Panc1 (cell line): ENCODE measurements at places on chromosomes 2 and 18.

GRCh38 chr2:100292022-100292580, 30.2 kb downstream of the LONRF2 start:
- DNase-seq: peak; percentile 42

DNA sequence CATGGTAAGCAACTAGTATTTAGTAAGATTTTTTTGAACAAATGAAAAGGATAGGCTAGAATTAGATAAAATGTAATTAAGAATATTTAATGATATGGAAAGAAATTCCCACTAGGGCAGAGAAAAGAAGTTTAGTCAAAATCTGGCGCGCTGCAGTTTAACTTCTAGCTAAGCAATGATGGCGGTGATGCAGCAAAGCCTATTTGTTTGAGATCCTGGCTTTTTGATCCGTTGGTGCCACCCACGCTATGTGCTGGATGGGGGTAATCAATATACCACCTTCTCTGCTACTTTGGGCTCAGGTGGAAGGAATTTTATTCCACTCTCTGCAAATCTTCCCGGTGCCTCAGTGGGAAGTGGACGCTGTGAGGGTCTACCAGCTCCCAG, 421 bp upstream of the FAM171B start:
- DNase-seq: no peak

- DNase-seq: no peak
Measured at GRCh38 chr18:48682768-48683167, 143.9 kb downstream of the CTIF start.

GRCh38 chr2:189437926-189438325, 3.3 kb upstream of the WDR75 start:
- DNase-seq: no peak

DNA sequence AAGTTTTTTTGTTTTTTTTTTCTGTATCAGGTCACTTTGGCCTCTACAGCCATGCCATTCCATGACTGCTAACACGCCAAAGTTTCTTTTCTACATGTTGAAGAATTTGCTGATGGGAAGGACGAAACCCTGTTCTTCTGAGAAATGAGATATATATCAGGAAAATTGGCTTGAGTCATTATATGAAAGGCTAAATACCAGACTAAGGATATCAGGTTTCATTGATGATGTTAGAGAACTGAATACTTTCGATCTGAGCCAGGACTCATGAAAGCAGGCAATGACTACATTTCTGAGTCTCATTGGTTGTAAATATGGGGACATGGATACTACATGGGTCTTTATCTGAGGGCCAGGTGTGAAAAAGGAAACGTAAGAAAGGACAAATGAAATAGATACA, 181.4 kb downstream of the OSR1 start:
- DNase-seq: no peak

GRCh38 chr2:96470636-96471035, 34.5 kb downstream of the NEURL3 start:
- DNase-seq: no peak

- no peak for DNase-seq
Measured at GRCh38 chr18:61400716-61401115, 67.5 kb downstream of the CDH20 start.

GRCh38 chr2:27264753-27265535, 2.1 kb upstream of the SLC30A3 start:
- DNase-seq: no peak

DNA sequence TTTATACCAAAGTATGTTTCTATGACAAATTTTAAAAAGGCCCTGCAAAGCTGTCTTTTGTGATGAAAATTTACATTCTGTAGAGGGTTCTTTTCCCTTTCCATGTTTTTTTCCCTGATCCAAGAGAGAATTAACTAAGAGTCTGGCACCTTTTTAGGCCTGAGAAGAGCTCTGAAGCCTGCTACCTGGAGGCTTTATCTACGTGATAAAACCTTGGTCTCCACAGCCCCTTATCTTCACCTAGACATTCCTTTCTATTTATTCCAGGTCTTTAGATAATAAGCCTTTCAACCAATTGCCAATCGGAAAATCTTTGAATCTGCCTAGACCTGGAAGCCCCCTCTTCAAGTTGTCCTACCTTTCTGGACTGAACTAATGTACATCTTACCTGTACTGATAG, 774.1 kb upstream of the LRRTM1 start:
- DNase-seq: no peak

GRCh38 chr18:54140641-54141040, 83.8 kb downstream of the MBD2 start:
- no peak for DNase-seq

DNA sequence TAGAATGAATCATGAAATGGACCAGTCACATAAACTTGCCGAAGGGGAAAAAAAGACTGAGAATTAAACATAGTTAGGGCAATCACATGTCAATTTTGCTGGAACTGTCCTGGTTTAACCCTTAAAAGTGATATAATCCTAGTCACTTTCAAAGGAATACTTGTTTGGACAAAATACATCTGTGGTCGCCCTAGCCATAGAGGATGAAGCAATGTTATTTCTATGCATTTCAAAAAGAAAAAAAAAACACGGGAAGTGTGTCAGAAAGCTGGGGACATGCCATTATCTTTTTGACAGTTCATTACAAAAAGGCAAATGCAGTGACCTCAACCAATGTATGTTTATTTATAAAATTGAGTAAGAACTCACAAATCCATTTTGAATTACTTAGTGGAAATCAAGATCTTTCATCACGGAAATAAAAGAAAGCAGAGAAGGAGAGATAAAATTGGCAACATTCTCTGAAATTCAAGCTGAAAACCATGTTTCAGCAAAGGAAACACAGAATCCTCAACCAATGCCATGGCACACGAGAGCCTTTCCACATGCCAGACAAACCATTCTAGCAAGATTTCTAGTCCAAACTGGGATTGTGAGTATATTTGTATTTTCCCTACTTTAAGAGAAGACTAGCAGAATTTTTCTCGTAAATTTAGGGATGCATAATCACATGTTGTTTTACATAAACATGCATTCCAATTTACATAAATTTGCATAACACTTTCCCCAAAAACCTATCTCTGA, 854.3 kb upstream of the ACVR2A start:
- no peak for DNase-seq

- no peak for DNase-seq
Measured at GRCh38 chr2:208645226-208645625, 238.6 kb downstream of the PTH2R start.

DNA sequence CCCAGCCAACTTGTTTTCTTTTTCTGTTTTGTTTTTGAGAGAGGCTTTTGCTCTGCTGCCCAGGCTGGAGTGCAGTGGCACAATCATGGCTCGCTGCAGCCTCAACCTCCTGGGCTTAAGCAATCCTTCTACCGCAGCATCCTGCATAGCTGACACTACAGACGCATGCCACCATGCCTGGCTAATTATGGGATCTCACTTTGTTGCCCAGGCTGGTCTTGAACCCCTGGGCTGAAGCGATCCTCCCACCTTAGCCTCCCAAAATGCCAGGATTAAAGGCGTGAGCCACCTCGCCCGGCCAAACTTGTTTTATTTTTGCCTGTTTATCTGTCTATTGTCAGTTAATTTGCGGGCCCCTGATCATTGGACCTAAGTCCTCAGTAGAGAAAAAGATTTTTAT, 61.6 kb upstream of the MSH6 start:
- no peak for DNase-seq

- DNase-seq: no peak
Measured at GRCh38 chr2:163591461-163591860, 144.3 kb downstream of the FIGN start.

GRCh38 chr2:16248571-16249105, 308.3 kb downstream of the MYCN start:
- DNase-seq: no peak

GRCh38 chr2:127661949-127662510, 13.3 kb downstream of the LIMS2 start:
- no peak for DNase-seq

GRCh38 chr2:240766072-240766471, 53.9 kb downstream of the KIF1A start:
- no peak for DNase-seq

- no peak for DNase-seq
Measured at GRCh38 chr18:10398571-10398970, 55.9 kb upstream of the APCDD1 start.

- no peak for DNase-seq
Measured at GRCh38 chr2:239399433-239399920, 1.3 kb downstream of the HDAC4 start.

DNA sequence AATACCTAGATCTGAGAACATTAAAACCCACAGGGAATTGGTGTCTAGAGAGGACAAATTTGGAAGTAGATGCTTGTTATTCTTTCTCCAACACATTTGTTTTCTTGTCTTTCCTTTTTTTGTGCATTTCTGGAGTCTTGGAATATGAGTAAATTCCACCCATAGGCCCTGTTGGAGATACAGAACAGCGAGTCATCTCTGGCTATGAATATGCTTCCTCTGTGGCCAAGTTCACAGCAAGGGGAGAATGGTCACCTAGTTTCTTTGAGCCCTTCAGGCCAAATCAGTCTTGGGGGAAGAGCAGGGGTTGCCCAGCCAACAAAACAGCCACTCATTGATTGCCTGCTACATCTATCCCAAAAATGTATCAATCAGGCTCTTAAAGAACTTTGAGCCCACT, 31.3 kb downstream of the SP140L start:
- DNase-seq: no peak

DNA sequence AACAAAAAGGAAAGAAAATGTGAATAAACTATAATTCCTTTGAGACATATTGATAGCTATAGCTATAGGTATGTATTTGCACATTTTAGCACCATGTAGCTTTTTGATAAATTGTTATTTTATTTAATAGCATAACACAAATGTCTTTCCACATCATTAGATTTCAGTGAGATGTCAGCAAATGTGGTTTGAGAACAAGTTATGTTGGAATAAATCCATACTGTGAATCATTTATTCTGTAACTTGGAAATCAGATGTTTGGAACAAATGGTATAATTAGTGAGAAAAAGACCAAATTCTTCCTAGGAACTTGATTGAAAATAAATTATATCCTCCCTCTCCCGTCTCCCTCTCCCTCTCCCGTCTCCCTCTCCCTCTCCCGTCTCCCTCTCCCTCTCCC, 62.8 kb downstream of the NABP1 start:
- DNase-seq: no peak

DNA sequence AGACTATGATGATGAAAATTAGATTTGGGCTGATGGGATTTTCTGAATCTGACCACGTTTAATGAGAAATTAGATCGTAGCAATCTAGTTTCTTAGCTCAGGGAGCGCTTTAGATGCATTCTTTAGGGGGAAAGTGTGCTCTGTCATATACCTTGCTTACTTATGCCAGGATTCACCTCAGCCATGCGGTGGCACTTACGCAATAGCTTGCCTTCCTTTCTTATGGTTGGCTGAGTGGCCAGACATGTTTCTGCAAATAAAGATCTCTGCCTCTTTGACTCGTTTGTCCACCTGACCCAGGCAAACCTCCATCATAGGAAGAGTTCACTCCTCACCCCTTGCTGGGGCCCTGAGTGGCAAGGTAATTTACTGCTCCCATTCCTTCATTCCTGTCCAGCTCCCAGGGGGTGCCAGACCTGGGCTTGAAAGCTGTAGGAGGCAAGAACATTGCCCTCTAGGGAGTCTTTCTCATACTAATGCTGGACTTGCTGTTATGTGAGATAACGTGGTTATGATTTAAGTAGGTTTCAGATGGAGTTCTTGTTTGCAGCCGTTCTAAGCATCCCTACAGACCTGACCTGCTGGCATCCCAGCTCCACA, 57.1 kb downstream of the FBLN7 start:
- DNase-seq: no peak

GRCh38 chr2:233354971-233355574, 779 bp downstream of the DGKD start:
- no peak for DNase-seq

DNA sequence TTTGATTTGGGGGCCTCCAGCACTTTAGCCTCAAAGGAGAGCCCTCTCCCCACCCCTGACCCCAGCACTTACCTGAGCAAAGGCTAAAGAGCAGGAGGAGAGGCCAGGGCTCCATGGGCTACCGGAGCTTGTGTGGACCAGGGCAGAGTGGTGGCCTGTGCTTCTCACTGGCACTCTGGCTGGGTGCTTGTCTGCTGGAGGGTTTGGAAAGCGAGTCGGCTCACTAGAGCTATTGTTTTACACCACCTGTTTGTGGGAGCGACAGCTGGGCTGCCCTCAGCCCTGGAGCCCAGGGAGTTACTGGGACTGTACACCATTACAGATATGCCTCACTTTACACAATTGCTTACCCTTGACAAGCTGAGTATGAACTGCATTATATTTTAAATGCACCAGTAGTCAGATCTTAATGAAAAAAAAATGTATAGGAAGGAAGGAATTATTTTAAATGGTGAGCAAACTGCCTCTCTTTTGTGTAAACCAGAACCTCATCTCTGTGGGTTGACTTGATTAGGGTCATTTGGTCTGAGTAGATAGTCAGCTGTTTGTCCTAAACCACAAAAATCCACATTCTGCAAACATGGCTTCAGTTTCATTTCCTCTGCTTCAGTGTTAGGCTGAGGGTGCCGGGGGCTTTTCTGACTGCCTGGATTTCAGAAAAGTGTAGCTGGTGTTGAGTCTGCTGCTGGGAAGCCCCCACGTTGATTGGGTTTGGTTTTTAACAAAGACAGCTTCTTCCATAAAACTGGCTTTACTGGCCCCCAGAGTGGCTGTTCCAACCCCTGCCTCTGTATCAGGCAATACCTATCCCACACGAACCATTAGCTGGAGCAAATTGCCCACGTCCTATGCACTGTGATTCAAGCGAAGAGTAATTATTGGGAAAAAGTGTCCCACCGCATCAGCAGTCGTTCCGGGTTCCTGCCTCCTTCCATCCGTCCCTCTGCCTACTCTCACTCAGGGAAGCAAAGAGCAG, at the start of gene CHRNA1:
TSS of gene CHRNA1 (minus strand) at position 193 of the 976 bp plus-strand sequence. CDS start at position 115, 78 bp downstream.
- no peak for DNase-seq

DNA sequence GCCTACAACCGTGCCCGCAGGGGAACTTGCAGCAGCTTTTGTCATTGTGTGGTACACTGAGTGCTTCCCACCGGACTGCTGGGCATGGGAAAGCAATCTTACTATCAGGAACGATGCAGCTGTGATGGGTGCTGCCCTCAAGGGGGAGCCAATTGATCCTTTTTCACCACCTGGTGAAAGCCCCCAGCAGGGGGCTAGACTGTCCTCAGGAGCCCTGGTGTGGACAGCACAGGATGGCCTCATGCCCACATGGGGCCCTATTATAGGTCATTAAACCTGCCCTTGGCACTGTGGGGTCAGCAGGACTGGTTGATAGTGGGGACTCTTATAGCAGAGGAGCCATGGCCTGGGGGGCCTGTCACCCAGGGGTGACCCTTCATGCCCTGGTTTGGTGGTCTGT, 172.2 kb downstream of the GLI2 start:
- no peak for DNase-seq
